Pancreas (tissue), 10 donors: ENCODE measurements at places on chromosomes 12 and 14. TPM values are rescaled to one million over a fixed set of nuclear protein-coding genes. Genes with fewer than 3 reads are reported as not detected.

DNA sequence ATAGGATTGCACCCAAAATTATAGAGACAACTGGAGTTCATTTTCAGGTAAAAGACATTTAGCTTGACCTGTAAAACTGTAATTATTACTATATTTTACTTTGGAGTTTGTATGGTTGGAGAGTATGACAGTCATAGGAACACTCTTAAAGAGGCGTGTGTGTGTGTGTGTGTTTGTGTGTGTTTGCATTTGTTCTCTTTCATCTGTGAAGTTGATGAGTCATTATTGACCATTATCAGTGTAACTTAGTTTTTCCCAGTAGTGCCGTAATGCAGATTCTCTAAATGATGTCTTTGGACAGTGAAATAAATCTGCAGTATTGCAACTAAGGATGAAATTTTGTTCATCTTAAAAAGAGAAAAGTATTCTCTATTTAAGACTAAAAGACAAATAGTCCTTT, 13.0 kb downstream of the WASHC4 start:
- H3K4me3 ChIP-seq = no peak overlapping the region
- H3K36me3 ChIP-seq = peaks cover 32% of the 10 kb centered on the region
- DNase-seq = no peak
- H3K4me1 ChIP-seq = no peaks in the 10 kb centered on the region

DNA sequence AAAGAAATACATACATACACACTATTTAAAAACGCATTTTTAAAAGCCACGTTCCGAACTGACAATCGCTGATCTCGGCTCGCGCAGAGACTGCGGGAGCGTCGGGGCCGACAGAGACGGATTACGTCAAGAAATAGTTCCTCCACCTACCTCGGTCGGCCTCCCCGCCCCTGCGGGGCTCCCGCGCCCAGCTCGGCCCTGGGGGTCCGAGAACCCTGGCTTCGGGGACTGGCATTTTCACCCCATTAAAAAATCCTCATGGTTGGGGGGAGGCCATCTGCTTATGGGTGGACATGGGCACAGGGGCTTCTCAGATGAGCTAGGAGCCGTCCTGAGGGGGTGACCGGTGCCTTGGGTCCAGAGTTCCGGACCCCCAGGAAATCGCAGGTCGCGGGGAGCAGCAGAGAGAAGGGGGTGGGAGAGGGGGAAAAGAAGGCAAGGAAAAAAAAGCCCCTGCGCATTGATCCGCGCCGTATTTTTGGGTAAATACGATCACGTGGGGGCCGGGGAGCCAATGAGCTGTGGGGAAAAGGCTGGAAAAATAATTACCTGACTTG, 324 bp upstream of the HOXC9 start:
- DNase-seq = no peak
- no peaks in the 10 kb centered on the region for H3K36me3 ChIP-seq
- no peaks in the 10 kb centered on the region for H3K4me1 ChIP-seq
- H3K4me3 ChIP-seq = peak overlapping the region; percentile 35
- no peak overlapping the region for H3K27ac ChIP-seq

DNA sequence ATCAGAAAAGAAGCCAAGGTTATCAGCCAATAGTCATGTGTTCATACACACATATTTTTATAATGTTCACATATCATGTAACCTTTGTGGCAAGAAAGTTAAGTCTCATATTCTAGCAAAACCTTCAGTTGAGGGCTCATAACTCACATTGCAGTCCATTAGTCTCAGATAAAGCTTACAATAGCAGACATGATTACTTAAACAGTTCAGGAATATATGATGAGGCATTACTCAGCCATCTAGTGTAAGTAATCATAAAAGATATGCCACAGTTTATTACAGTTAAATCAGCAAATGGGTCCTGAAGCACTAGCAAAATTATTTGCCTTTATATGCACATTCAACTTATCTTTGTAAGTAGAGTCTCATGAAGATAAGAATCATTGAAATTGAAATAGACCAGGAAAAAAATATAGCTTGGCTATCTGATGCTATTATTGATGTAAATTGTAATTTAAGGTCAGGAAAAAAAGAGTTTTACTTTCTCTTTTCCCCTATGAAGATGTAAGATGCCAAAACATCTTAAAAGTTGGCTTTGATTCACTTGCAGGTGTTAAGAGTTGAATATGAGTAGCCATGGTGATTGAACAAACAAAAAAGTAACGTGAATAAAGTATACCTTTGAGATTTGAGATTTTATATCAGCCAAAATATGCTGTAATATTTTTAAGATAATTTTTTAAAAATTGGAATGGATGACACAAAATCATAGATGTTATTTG, 537.0 kb downstream of the SLC6A15 start:
- H3K36me3 ChIP-seq = no peaks in the 10 kb centered on the region
- no peak for DNase-seq
- H3K4me1 ChIP-seq = no peaks in the 10 kb centered on the region
- H3K4me3 ChIP-seq = no peak overlapping the region

DNA sequence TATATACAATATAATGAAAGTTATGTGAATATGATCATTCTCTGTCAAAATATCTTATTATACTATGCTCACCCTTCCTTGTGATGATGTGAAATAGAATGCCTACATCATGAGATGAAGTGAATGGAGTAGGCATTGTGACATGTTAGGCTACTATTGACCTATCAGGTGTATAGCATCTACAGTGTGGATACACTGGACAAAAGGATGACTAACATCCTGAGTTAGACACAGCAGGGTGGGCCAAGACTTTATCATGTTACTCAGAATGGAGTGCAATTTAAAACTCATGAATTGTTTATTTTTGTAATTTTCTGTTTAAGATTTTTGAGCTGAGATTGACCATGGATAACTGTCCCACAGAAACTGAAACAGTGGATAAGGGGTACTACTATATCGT, 53.4 kb upstream of the NAV3 start:
- no peak overlapping the region for H3K27ac ChIP-seq
- no peaks in the 10 kb centered on the region for H3K27me3 ChIP-seq
- no peak overlapping the region for H3K4me3 ChIP-seq
- no peaks in the 10 kb centered on the region for H3K4me1 ChIP-seq

DNA sequence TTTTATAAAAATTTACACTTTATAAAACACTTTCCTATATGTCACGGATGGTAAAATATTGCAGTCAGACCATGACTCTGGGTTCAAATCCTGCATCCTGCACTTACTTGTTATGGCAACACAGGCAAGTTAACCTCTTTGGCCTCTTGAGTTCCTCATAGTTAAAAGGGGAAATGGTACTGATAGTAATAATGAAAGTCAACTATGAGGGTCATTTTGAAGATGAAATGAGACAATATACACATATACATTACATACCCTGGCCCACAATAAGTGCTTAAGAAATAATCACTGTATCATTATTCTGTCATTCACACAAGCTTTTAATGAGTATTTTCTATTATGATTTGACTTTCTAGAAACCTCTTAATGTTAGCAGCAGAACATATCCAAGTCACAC, 64.4 kb downstream of the C12orf42 start:
- H3K4me3 ChIP-seq = no peak overlapping the region
- H3K4me1 ChIP-seq = no peaks in the 10 kb centered on the region
- no peaks in the 10 kb centered on the region for H3K27me3 ChIP-seq
- no peaks in the 10 kb centered on the region for H3K36me3 ChIP-seq
- no peak for DNase-seq

The C14orf180 gene
- 0.09 TPM for total RNA-seq
